ENCODE measurements at places on chromosomes 13 and 19.

- no peak for DNase-seq
Observed at GRCh38 chr13:27926644-27927434, 7.0 kb downstream of the PDX1 start.

GRCh38 chr13:113499936-113500335 is 9.4 kb upstream of the DCUN1D2 start:
- no peak for DNase-seq

DNA sequence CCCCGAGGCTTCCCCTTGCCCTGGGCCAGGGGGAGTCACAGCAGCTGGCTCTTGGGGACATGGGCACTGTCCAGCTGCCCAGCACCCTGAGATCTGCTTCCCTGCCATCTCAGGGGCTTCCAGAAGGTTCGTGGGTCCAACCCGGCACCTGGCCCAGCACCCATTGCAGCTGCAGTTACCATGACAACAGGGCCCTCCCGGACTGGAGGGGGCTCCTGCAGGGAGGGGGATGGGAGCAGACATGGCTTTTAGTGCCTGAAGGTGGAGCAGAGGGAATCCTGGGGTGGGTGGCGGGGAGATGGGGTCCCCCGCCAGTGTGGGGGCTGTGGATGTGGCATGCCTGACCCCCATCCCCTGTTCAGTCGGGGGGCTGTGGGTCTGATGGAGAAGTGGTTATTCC is 14.7 kb downstream of the PIN1 start:
- no peak for DNase-seq

DNA sequence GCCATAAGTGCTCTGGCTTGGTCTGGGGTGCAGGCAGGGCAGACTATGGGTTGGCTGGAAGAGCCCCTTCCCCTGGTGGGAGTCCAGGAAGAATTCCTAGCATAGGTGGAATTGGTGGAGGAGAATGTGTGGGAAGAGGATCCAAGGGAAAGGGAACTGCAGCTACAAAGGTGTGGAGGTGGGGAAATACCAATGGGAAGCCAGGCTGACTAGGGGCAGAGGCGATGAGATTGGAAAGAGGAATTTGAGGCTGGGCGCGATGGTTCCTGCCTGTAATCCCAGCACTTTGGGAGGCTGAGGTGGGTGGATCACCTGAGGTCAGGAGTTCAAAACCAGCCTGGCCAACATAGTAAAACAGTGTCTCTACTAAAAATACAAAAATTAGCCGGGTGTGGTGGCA is 4.8 kb upstream of the SDHAF1 start:
- DNase-seq, result no peak

GRCh38 chr13:113794764-113795173 is 35.7 kb downstream of the TMEM255B start:
- no peak for DNase-seq

DNA sequence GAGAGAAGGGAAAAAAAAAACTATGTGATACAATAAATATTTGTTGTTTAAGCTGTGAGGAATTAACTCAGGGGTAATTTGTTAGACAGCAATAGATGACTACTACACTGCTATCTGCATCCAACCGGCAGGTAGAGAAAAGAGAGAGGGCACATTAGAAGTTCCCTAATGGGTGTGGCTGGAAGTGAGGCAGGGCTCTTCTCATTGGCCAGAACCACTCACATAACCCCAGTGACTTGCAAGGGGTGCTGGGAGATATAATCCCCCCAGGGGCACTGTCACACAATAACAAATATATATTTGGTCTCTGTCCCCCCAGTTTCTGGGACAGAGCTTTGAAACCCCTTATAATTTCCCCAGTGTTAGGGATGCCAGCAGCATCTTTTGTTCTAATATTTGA is 24.3 kb downstream of the FGF21 start:
- no peak for DNase-seq

GRCh38 chr13:30863796-30864195 is 42.3 kb upstream of the MEDAG start:
- no peak for DNase-seq

DNA sequence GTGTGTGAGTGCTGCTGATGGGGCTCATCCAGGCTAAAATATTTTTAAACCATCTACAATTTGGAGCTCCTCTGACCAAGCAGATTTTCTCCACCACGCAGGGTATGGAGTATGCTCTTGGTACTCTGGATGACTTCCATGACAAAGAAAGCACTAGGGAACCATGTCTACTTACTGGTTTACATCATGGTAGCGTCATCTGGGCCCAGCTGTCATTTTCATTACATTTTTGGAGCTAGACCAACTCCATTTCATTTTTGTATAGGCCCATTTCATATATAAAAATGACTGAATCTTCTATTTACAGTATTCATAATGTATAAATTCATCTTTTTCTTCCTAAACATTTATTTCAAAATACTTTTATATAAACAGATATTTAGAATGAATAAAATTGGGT is 184.4 kb downstream of the DNAJC3 start:
- no peak for DNase-seq

- DNase-seq, result no peak
Observed at GRCh38 chr19:9075064-9075949, 11.6 kb upstream of the OR1M1 start.

GRCh38 chr13:22883262-22883840 is 297.4 kb upstream of the SGCG start:
- DNase-seq, result no peak

GRCh38 chr13:79519255-79519654 is 38.3 kb downstream of the NDFIP2 start:
- DNase-seq, result no peak

DNA sequence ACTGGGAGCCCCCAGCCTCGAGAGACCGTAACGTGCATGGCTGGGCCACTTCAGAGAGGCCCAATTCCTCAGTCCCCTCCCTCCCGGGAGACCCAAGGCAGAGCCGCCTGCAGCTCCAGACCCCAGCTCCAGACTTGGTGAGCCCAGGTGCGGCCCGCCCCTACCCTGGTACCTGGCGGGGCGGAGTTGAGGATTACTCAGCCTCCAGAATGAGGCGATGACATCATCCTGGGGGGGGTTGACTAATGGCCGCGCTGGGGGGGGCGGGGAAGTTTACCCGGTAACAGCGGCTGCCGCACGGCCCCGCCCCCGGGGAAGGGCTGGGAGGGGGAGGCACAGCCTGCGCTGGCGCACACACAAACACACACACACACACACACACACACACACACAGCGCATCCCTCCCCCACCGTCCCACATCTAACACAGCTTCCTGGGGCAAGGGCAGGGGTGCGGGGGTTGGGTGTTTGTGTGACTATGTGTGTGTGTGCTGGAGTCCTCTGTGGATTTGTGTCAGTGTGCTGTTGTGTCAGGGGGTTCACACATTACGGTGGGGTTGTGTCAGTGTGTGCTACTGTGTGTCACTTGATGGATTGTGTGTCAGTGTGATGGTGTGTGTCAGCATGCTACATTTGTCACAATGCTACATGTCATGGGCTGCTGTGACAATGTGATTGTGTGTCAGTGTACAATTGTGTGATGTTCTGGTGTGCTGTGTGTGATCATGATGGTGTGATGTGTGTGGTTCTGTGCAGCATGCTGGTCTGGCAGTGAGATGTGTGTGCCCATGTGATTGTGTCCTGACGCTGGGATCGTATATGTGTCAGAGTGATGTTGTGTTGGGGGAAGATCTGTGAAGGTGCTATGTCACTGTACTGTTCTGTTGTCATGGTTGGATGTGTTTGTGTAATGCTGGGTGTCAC is 10.3 kb upstream of the BBC3 start:
- DNase-seq, result peak; percentile 34

GRCh38 chr19:39155114-39155700 is 29.6 kb downstream of the PAK4 start:
- DNase-seq, result no peak

DNA sequence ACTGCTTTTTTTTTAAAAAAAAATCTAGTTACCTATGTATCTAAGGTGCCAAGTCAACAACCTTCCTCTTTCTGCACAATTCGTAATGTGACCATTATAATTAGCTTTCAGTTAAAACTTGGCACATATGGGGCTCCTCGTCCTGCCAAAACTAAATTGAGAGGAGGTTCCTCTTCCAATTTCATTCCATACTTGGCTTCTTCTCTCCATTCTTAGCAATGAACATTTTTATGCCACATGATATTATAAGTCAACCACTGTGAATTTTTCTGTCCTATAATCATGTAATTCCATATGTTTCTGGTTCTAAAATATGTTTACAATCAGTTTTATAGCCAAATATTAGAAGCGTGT is 177.0 kb downstream of the DCLK1 start:
- no peak for DNase-seq

DNA sequence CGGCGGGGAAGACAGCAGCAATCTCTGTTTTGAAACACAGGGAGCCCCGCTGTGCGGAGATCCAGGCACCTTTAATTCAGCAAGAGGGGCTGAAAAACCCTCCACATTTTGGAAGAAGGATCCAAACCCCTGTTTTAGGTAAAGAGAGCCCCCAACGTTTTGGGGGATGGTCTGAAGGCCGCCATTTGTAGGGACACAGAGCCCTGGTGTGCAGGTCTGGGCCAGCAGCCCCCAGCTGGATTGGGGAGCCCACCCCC is 3.5 kb upstream of the HOOK2 start:
- no peak for DNase-seq

GRCh38 chr19:12666265-12667048 is at the start of the genes MAN2B1 and WDR83:
Gene MAN2B1, minus strand, starts transcription at chr19:12666742. Its CDS starts 41 bp downstream, at chr19:12666701.
Gene WDR83, plus strand, starts transcription at chr19:12666807. Its CDS starts 2,984 bp downstream, at chr19:12669791.
- DNase-seq, result peak; percentile 65

- no peak for DNase-seq
Observed at GRCh38 chr13:83184819-83185218, 697.5 kb downstream of the SLITRK1 start.

GRCh38 chr13:20332361-20333096 is 100.4 kb upstream of the GJB6 start:
- no peak for DNase-seq

- DNase-seq, result no peak
Observed at GRCh38 chr19:2964874-2965273, 12.5 kb upstream of the TLE6 start.

DNA sequence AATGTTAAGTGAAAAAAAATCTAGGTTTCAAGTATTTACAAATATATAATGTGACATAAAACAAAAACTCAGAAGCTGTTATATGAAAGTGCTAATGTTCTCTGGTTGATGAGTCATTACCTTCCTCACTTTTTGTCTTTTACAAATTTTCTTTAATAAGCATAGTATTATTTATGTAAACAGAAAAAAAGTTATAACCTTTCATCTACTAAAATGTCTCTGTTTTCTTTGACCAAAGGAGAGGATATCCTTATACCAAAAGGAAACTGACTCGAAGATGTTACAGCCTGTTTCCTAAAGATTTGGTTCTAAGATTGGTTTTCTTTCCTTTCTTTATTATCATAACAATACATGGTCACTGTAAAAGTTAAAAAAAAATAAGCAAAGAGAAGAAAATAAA is 38.0 kb downstream of the RCBTB2 start:
- DNase-seq, result no peak

GRCh38 chr19:2795827-2796658 is 10.7 kb downstream of the THOP1 start:
- no peak for DNase-seq

DNA sequence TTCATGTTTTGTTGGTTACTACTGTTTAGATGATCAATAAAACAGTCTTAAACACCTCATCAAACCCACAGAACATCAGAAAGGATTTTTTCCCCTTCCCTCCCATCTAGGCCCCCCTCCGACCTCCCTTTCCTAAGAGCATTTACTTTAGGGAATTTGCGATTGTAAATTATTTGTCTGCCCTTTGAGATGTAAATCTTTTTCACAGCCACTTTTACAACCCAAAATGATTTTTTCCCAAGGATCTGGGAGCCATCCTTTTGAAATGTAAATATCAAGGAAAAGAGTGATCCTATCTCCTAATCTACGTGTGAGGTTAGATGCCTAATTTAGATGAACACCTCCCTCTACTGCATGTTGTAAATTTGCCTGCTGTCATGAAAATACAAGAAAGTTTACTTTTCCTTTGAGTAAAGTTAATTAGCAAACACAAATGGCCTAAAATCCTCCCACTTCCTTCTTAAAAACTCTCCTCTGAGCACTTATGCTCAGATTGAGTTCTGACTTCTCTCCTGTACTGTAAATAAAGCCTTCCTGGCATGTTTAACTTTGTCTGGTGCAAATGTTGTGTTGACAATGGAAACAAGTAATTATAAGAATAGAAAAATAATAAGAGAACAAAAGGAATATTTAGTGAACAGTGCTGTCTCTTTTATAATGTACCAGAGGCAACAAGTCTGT is 1646.9 kb upstream of the SPRY2 start:
- DNase-seq, result no peak

- no peak for DNase-seq
Observed at GRCh38 chr19:49019242-49019932, 2.5 kb upstream of the LHB start.

DNA sequence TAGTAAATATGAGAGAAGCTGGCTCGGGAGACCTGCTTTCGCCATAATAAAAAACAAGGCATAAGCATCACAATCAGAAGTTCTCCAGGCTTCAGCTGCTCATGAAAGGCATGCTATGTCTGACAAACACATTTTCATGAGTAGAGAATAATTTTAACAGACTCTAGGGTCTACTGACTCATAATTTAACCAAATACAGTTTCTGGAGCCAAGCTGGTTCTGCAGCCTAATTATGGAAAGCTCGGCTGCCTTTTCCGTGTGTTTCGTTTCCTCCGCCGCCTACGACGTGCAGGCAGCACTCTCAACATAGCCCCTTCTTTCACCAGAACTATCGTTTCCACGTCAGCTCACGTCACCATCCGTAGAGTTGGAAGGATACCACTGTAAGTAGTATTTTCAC is 5.7 kb downstream of the MCF2L start:
- no peak for DNase-seq

GRCh38 chr19:51251468-51251820 is 564 bp downstream of the SIGLECL1 start:
- no peak for DNase-seq

DNA sequence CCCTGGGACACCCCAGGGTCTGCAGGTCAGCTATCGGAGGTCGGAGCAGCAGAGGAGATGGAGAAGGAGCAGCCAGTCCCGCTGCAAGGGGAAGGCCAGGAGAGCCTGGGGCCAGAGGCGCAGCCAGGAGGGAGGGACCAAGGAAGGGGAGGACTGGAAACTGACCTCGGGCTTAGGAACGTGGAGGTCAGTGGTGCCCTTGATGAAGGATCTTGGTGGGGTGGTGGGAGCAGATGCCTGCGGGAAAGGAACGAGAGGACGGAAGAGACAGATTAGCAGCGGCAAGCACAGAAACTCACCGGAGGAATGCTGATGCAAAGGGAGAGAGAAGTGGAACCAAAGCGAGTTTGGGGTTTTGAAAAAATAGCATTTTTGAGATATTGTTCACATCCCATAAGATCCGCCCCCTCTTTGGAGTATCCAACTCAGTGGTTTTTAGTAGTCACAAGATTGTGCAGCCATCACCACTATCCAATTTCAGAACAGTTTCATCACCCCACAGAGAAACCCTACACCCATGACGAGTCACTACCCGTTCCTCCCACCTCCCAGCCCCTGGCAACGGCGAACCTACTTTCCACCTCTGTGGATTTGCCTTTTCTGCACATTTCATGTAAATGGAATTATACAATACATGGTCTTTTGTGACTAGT is 22.1 kb downstream of the PLEKHF1 start:
- DNase-seq, result peak; percentile 57

- no peak for DNase-seq
Observed at GRCh38 chr13:33110713-33111413, 94.6 kb downstream of the KL start.

DNA sequence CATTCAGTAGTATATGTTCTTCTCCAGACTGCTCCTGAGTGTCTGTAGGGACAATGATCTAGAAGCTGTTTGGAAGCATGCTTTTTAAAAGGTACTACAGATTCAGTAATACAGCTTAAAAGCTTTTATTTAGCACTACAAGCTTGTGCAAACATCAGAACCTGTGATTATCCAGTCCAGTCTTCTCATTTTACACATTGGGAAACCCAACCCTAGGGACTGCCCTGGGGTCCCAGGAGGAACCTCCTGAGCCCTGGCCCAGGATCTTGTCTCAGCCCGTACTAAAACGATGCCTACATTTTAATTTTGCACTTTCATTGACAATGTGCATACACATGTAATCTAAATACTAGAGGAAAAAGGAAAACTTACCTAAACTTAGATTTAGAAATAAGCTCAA is 12.5 kb downstream of the DOCK9 start:
- no peak for DNase-seq
